ENCODE measurements at places on chromosomes 13 and 19.

DNA sequence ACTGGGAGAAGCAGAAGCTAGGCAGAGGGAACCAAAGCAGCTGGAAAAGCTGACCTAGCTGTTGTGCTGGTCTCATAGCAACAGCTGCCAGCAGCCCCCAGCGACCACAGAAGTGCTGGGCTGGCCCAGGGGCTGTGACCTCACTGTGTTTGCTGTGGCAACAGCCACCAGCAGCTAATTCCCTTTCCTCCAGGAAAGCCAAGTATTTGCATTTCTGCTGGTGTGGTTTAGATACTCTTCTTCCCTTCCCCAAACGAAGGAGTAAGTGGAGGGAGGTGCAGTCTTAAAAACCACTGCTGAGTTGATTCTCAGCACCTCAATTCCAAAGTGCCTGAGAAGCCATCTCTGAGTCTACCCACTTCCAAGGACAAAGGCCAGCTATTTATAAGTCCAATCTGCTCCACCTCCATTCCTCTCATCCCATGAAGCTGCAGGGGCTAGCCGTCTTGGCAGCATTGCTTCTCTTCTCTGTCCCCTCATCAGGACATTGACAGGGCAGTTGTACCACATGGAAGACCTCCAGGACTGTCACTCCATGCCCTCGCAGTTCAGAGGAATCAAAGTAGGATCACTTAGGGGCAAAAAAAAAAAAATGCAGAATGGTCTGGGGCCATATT is 11.5 kb upstream of the CCDC97 start:
- no peak for DNase-seq

DNA sequence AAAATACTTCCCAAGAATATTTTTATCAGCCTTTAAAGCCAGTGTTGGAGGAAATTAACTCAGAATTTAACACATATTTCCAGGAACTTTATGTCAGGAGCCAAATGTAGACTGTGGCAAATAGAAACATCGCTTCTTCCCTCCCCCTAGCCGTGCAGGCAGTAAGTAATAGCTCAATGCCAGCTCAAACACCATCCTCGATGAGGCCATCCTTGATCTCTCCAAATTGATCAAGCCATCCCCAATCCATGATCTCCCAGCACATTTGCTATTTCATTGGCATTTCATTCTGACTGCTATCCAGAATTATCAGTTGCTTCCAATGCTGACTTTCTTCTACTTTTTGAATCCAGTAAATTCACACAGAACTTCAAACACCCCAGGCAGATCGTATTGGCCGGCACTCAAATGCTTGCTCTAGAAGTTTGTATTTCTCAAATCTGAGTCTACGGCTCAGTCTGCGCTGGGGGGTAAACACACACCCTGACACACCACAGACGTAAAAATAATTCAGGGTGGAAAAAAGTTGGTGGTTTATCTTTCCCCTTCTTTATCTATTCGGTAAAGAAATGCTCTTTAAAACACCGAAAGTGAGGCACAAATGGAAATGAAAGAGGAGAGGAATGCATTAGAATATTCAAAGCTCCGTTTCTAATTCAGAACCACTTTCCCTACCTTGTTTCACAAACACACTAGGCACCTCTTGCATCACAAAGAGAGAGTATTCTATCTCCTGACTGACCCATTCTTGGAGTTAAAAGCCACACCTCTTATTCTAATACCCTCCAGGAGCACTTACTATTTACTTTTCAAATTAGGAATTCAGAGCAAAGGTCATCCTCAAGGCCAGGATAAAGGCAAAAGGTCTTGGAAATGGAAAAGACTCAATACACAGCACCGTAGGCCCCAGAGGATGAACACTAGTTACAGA is 991 bp downstream of the OBI1 start:
- no peak for DNase-seq

DNA sequence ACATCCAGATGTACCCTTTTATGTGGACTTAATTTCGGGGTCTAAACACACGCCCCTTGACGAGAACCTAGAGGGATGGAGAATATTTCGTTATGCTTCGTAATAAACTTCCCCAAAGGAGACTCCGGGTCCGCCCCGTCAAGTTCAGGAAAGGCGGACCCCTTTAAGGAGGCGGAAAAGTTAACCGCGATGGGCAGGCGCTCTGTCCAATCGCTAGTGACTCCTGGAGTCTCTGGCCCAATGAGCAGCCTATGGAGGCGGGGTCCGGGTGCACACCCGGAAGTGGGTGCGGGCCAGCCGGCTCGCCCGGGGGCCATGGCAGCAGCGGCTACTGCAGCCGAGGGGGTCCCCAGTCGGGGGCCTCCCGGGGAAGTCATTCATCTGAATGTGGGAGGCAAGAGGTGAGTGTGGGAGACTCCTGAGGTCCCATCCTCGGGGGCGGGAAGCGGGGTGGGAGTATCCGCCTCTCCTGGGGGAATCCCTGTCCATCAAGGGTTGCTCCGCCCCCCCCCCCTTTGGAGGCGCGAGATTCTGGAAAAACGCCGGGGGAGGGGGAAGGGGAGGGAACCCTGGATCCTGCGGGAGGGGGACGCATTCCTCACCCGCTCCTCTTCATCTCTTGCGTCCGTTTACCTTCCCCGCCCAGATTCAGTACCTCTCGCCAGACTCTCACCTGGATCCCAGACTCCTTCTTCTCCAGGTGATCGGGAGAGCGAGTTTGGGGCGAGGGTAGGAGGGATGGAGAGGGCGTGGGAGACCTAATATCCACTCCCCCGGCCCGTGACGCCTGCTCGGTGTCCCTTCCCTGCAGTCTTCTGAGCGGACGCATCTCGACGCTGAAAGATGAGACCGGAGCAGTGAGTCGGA is at the start of gene SHKBP1:
Gene SHKBP1 (plus strand): TSS at position 289 of the 867 bp plus-strand sequence. CDS start 27 bp downstream, at position 316.
- peak; percentile 84 for DNase-seq

DNA sequence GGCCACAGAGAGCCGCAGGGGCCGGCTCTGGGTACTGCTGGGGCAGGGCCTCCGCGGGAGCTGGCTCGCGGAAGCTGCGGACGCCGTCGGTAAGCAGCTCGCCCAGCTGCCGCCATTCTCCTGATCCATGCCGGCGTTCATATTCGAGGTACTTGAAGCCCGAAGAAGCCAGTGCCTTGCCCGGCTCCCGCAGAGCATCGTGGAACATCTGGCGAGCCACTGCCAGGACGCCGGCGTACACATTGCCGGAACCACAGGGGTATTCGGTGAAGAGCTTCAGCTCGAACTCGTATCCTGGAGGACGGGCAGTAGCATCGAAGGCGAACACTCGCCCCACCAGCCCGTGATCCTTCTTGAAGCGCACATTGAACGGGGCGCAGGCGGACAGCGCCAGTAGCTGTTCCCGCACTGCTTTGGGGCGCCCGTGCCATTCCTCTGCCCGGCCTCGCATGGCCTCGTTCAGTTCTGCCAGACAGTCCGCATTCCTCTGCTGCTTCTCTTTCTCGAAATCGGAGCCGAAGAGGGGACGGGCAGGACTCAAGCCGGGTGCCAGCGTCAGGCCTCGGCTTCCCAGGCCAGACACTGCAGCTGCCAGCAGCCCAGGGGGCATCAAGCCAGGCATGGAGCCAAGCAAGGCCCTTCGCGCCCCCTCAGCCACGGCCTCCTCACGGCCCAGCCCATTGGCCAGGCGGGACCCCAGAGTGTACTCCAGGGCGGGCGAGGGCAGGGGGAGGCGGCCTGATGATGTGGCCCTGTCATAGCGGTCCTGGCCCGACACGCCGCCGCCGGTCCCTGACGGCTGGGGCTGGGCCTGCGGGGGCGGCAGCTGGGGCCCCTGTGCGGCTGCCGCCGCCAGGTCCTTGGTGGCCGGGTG is 1.0 kb downstream of the IRF2BP1 start:
- DNase-seq, result no peak

DNA sequence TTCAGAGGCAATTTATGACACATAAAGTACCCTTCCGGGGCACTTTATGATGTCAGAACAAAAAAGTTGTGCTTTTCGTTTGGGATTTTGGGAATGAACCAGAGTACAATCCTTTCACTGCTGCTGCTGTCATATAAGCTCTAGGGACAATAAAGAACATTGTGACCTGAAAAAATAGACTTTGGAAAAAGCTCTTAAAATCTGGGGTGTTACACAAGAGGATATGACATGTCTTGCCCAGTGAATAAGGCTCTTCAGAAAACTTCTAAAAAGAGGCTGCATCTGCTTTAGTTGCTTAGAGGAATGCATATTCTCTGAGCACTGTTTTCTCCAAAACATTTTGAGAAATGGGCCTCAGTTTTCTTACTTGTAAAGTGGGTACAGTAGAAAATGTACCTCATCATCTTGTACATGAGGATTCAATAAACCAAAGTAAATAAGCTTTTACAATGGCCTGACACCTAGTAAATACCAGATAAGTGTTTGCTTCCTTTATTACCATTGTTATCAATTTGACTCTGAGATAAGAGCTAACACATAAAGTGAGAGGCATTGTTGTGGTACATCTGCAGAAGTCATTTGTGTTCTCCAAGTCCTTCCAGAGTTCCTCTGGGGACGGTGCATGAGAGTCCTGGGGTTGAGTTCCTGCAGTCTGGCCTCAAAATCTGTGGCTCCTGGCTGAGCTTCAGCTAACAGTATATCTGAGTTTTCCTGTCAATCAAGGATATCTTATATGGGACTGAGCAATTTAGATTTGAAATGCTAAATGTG is 67.4 kb upstream of the EDNRB start:
- no peak for DNase-seq

DNA sequence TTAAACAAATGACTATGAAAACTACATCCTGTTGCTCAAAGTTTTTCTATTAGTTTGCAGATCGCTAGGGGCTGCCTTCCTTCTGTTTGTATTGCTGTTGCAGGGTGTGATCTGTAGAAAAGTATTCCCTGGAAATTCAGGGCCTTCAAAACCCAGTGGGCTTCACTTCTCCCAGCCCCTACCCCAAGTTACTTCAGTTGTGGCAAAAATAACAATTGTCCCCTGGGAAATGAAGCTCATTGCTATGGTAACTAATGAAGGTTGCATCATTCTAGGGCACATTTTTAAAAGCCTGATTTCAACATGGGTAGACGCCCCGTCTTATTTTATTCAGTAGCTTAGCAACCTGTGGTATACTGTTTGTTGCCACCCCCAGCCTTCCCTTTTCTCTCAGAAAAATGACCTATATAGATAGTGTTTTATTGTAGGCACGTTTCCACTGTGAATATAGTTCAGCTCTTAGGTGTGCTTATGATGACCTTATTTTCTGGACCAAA is 60.9 kb downstream of the WDFY2 start:
- DNase-seq, result no peak
